ENCODE measurements at places on chromosomes 1 and 21. TPM values are rescaled to one million over a fixed set of nuclear protein-coding genes. Genes with fewer than 3 reads are reported as not detected.

DPM3 gene
- 100 TPM for total RNA-seq

TBX19 gene
- 0.34 TPM for total RNA-seq

CFAP74 gene
- total RNA-seq = not detected

ADAMTSL4 gene
- 25.6 TPM for total RNA-seq

SLC16A4 gene
- 7.7 TPM for total RNA-seq

RAD54L gene
- total RNA-seq = 13.4 TPM

PGBD5 gene
- total RNA-seq = under 0.01 TPM

All from bronchus fibroblast of lung (primary cell).